ENCODE measurements at places on chromosomes 2 and 18. TPM values are rescaled to one million over a fixed set of nuclear protein-coding genes. Genes with fewer than 3 reads are reported as not detected.
A peak's percentile ranks its signal among the peaks of the same experiment; 100 is the strongest.

Gene CHRNA1
- 0.73 TPM for polyA plus RNA-seq

Gene DHRS9
- polyA plus RNA-seq = not detected

Gene FAM161A
- 0.84 TPM for polyA plus RNA-seq

Gene ALPP
- not detected for polyA plus RNA-seq

Gene TSGA10
- 0.65 TPM for polyA plus RNA-seq

Gene SERPINB13
- not detected for polyA plus RNA-seq

Gene PLCL1
- polyA plus RNA-seq = 0.48 TPM

Gene KIAA1328
- polyA plus RNA-seq = 3.9 TPM

Gene HOXD10
- not detected for polyA plus RNA-seq

DNA sequence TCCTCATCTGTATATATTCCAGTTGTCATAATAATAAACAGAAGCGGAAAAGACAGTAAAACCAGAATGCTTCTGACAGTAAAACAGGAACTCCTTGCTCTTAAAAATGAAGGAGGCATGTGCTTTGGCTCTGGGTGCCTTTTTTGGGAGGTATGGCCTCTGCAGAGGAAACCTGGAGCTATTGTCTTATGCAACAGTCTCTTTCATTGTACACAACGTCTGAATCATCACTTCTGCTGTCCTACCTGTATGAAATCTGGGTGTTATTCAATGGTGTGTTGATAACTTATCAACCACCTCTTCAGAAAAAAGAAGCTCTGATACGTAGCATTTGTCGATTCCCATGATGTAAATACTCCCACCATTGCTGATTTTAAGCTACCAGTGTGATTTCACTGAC lies 64.8 kb downstream of the CDCA7 start:
- DNase-seq = no peak

DNA sequence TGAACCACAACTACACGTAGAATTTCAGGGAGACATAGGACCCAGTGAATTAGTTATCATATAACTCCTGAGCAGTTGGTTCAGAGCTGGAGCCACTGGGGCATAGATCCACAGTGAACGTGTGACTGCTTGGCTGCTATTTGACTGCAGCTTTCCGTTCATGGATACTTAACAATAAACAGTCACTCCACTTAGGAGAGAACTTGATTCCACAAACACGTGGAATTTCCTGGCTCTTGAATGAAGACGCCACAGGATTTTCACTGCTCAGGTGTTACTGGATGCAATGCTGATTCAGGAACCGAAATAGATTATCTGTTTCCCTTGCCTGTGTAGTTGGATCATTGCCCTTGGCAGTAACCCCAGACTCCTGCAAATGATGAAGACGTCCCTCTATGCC lies 679.1 kb upstream of the ZEB2 start:
- DNase-seq = no peak

- no peak for DNase-seq
These were observed 864 bp upstream of the MYL12A start for GRCh38 chr18:3246635-3247239.

DNA sequence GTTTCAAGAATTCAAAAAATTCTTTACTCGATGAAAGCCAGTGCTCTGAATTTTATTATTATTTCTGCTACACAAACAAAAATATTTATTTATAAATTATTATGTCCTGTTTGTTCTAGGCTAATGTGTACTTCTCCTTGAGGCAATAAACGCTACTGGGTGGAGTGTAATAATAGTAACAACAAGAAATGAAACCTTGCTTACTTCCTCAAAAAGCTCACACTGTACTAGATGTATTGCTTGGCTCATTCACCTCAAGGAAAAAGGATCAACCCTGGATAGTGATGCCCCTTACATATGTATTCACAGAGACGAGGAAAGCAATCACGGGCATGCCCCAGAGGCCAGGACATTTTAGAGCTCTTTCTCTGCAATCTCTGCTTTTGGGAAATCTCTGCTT lies 685.6 kb upstream of the NXPH2 start:
- no peak for DNase-seq

- DNase-seq = no peak
These were observed 2.9 kb upstream of the SEMA4C start for GRCh38 chr2:96872591-96873349.

- DNase-seq = no peak
These were observed 175.4 kb downstream of the HDAC4 start for GRCh38 chr2:239225371-239225851.

DNA sequence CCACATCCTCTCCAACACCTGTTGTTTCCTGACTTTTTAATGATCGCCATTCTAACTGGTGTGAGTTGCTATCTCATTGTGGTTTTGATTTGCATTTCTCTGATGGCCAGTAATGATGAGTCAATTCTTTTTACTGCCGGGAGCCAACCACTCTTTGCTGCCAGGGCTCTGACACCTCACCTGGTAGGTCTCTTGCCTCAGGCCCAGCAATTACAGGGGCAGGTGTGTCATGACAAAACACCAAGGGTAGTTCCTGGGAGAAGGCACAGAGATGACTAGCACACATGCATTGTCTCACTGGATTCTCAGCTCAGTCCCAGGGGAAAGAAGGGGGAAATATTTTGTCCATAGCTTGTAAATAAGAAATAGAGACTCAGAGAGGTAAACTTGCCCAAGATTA lies 122.3 kb downstream of the CHST9 start:
- no peak for DNase-seq

GRCh38 chr2:106065983-106066820 lies 127.9 kb downstream of the UXS1 start:
- DNase-seq = no peak

DNA sequence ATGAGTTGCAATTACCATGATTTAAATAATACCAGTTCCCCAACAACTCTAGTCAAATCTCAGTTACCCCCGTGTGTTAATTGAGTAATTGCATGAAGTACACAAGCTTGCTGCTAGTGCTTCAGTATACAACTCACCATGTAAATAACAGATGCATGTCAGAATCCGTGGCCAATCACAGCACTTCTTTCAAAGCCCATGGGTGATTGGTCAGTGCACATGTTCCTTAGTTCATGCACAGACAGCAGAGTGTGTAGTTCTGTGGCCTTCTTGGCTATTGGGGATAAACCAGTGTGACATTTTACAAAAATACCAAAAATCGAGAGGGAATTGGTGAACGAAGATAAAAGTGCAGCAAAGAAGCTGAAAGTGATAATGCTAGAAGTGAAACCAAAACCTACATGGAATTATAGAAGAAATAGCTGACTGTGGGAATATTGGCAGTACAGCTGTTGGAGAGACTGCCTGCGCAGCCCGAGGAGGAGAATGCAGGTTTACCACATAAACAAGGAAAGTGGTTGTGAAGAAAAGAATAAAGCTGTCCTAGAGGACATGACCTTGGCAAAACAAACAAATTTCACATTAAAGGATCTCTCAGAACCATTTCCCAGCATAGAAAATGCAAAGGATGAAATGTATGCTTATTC lies 59.4 kb downstream of the NEDD4L start:
- no peak for DNase-seq

DNA sequence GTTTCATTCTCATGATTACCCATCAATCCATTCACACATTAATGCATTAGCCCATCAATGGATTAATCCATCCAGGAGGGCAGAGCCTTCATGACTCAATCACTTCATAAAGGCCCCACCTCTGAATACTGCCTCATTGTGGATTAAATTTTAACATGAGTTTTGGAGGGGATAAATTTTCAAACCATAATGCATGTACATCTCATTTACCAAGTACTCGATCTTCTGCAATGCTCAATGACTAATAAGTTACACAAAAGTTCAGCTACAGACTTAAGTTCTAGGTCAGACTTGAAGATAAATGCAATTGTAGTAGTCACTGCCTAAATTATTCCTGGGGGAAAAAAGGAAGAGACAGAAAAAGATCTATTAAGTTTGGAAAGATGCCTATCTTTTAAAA lies 120.0 kb upstream of the OSR1 start:
- DNase-seq = peak; percentile 17

DNA sequence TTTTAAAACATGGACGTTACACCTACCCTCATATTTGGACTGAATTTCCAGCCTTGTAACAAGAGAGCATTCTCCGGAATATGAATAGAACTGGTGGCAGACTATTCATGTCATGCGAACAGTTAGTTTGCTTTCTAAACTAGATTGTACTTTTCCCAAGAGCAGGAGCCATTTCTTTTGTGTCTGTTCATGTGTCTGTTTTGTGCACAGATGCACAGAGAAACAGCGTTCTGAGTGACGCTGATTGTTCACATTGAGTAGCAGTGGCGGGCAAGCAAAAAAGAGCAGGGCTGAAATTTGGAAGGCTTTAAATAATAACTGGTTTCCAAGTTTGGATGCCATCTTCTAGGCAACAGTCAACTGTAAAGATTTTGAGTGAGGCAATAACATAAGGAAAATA lies 200.3 kb downstream of the NRXN1 start:
- no peak for DNase-seq

GRCh38 chr18:51637881-51638280 lies 440.4 kb upstream of the MEX3C start:
- DNase-seq = no peak

DNA sequence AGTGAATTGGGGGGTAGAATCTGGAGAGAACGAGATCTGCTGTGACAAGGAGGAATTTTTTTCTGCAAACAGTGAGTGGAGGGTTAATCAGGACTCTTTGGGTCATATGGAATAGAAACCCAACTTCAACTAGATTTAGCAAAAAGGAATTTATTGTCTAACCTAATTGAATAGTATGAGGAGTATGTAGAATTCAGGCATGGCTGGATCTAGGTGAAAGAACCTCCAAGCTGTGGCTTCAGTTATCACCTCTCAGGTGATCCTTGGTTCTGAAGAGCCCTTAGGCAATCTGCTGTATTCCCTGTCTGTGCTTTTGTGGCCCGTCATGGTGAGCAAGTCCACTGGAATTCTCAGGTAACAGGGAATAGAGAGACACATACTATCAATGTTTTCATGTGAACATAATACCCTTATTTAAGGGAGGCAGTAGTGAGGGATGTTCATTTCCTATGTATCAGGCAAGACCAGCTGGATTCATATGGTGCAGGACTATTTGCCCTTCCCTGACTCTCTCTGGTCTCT lies 164.7 kb downstream of the ALPK2 start:
- DNase-seq = no peak

DNA sequence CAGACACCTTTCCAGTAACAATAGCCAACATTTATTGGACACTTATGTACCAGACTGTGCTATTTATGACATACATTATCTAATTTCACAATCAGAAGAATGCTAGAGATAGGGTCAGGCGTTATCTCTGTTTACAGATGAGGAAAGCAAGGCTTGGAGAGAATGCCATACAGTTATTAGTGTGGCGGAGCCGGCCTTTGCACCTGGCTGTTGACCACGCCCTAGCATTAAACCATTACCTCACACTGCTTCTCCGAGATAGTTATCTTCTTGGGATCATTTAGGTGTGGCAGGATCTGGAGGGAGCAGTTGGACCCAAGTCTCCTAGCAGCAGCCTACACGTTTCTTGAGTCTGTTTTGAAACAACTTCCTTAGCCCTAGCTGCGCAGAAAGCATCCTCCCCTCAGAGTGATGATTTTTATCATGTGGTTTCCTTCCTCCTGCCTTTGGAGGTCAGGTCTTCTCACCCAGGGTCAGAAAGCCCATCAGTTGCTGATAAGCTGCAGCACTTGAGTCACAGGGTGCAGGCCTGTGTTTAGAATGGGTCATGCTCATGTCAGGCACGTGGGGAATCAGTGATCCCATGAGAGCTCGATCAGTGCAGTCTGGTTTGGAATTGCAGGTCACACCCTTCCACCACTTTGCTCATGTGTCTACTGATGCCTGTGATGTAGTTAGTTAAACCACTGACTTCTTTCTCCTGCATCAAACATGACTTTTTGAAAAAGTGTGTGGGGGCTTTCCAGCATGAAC lies 118.2 kb downstream of the SPTBN1 start:
- peak; percentile 56 for DNase-seq

GRCh38 chr2:43405829-43406228 lies 179.4 kb upstream of the ZFP36L2 start:
- peak; percentile 23 for DNase-seq

DNA sequence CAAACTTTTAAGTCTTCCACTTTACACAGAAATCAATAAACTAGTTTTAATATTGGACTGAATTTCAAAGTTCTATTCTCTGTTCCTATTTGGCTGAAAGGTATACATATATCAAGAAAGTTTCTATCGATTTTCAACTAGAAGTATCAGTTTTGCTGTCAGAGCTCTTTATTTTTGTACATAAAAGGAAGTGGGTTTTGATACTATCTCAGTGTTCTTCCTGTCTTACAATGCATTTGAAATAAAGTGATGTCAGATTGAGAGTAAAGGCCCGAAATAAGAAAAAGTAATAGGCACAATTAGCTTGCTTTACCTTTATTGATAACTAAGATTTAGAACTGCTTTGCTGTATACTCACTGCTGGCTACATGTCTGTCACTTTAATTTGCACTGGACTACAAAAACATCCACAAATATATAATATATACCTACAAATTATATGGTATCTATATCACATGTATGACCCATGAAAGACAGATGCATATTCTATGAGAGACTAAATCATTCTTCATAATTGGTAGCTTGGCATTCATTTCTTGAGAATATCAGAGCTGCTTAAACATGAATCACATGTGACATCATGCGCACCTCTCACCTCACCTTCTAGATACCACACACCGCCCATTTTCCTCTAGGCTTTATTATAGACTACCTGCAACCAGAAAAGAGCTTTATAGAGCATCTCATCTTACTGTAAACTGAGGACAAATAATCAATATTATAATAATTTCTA lies 83.6 kb downstream of the ASXL2 start:
- no peak for DNase-seq

DNA sequence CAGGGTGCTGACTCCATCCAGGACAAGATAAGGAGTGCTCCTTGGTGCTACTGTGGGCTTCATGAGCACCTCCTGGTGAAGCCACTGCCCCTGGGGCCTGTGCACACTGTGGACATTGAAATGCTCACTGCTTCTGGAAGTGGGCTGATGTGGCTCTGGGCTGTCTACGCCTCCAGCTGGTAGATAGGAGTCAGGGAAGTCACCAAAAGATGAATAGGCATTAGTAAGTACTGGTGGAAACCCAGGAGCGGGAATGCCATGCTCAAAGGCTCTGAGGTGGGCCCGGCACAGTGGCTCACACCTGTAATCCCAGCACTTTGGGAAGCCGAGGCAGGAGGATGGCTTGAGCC lies 79.2 kb upstream of the MSH2 start:
- DNase-seq = no peak

DNA sequence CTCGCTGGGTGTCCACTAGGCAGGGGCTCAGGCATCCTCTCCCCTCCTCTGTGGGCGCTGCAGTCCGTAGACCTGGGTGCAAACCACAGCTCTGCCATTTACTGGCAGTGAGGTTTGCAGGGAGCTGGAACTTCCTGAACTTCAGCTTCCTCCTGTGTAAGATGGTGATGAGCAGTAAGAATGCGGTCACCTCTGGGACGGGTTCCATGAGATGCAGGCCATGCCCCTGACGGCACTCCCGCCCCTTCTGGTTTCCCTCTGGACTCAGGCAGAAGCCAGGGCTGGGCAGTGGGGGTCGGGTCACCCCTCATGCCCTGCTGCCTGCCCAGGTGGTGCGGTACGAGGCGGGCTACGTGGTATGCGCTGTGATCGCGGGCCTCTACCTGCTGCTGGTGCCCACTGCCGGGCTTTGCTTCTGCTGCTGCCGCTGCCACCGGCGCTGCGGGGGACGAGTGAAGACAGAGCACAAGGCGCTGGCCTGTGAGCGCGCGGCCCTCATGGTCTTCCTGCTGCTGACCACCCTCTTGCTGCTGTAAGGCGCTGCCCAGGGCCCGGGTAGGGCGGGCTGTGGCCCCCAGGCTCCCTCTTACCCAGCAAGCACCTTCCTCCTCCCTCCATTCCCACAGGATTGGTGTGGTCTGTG lies 1.5 kb downstream of the PROM2 start:
- DNase-seq = peak; percentile 46

- DNase-seq = no peak
These were observed 2.5 kb downstream of the REL start for GRCh38 chr2:60883896-60884295.

GRCh38 chr2:129144082-129144791 lies 825.6 kb upstream of the HS6ST1 start:
- DNase-seq = no peak
